ENCODE measurements at places on chromosomes 7 and 10. TPM values are rescaled to one million over a fixed set of nuclear protein-coding genes. Genes with fewer than 3 reads are reported as not detected.
A peak's percentile ranks its signal among the peaks of the same experiment; 100 is the strongest.

TMEM229A gene
- 0.17 TPM for total RNA-seq

UNCX gene
- total RNA-seq: not detected

GRCh38 chr10:2077231-2077630 lies 339.9 kb upstream of the ADARB2 start:
- H3K27ac ChIP-seq: no peak overlapping the region
- H3K4me1 ChIP-seq: peaks cover 9% of the 10 kb centered on the region
- no peak for DNase-seq
- H3K27me3 ChIP-seq: no peaks in the 10 kb centered on the region
- no peak overlapping the region for H3K4me3 ChIP-seq

DNA sequence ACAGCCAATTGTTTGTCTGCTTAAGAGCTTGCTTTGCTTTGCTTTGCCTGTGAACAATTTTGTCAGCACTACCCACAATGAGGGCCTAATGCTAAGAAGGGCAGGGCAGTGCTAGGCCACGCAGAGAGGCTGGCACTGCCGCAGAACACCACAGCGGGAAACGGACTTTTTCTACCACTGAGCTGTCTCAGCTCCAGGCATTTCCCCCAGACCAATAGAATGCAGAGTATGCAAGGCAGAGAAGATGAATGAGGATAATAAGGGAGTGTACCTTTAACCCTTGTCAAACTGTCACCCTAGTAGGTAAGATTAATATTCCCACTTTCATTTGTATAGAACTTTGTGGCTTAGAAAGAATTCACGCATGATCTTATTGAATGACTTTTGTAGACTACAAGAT lies 104.5 kb downstream of the SH3PXD2A start:
- no peaks in the 10 kb centered on the region for H3K27me3 ChIP-seq
- H3K4me3 ChIP-seq: no peak overlapping the region
- no peak for DNase-seq
- H3K36me3 ChIP-seq: no peaks in the 10 kb centered on the region

DNA sequence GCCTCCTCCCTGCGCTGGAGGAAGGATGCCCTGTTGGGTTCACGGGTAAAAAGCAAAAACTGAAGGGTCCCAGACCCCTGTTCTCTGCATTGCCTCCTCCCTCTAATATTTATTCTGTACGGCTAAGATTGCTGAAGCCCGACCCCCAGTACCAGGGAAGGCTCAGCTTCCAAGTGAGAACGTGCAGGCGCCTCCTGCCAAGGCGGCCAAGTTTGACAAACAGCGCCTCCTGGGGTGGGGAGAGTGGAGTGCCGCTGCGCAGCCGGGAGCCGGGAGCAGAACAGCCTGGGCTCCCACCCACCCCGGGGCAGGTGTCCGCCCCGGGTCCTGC lies 4.7 kb upstream of the EBF3 start:
- H3K36me3 ChIP-seq: no peaks in the 10 kb centered on the region
- H3K4me3 ChIP-seq: no peak overlapping the region
- DNase-seq: peak; percentile 81
- peaks cover 37% of the 10 kb centered on the region for H3K4me1 ChIP-seq
- no peak overlapping the region for H3K27ac ChIP-seq
- H3K27me3 ChIP-seq: peaks cover 90% of the 10 kb centered on the region

DNA sequence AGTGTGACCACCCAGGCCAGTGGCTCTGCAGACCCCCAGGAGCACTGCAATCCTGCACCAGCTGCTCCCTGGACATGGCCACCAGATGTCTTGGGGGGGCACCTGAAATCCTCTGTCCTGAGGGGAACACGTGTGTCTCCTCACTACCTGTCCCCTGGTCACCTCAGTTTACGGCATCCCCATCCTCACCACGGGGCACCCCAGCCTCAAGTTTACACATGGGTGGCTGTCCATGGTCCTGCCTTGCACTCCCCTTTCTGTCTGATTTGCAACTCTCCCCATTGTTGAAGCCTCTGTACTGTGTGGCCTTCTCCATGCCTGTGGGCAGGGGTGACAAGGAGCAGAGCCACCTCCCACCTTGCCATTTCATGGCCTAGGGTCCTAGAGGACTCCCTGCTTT lies 67.2 kb downstream of the RAMP3 start:
- no peak for DNase-seq
- H3K27ac ChIP-seq: no peak overlapping the region
- no peaks in the 10 kb centered on the region for H3K36me3 ChIP-seq
- no peaks in the 10 kb centered on the region for H3K27me3 ChIP-seq
- H3K4me1 ChIP-seq: no peaks in the 10 kb centered on the region

- H3K27ac ChIP-seq: peak overlapping the region; percentile 78
- H3K4me1 ChIP-seq: no peaks in the 10 kb centered on the region
- no peak overlapping the region for H3K4me3 ChIP-seq
- H3K27me3 ChIP-seq: no peaks in the 10 kb centered on the region
- H3K36me3 ChIP-seq: no peaks in the 10 kb centered on the region
These were observed 121.2 kb upstream of the FOXP2 start for GRCh38 chr7:114293289-114294012.
